ENCODE measurements at places on chromosomes 1 and 21. TPM values are rescaled to one million over a fixed set of nuclear protein-coding genes. Genes with fewer than 3 reads are reported as not detected.

Gene CTSE
- total RNA-seq, result 0.35 TPM

GRCh38 chr1:234926559-234927311 lies 201.9 kb downstream of the TOMM20 start:
- DNase-seq, result peak; percentile 75

Gene LCE1B
- not detected for total RNA-seq

GRCh38 chr1:90835661-90836344 lies 118.7 kb upstream of the BARHL2 start:
- DNase-seq, result no peak

Gene HES3
- not detected for total RNA-seq

DNA sequence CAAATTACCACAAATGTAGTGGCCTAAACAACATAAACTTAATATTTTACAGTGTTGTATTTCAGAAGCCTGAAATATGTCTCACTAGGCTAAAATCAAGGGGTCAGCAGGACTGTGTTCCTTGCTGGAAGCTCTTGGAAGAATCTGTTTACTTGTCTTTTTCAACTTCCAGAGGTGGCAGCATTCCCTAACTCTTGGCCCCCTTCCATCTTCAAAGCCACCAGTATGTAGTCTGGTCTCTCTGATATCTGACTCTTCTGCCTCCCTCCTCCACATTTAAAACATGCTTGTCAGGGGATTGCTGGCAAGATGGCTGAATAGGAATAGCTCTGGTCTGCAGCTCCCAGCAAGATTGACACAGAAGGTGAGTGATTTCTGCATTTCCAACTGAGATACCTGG lies 567.5 kb downstream of the PLA2G4A start:
- no peak for DNase-seq

Gene OR2L2
- 0.10 TPM for total RNA-seq

Gene FGR
- total RNA-seq, result 49.7 TPM

GRCh38 chr1:58717979-58718378 lies 18.1 kb upstream of the MYSM1 start:
- DNase-seq, result no peak

GRCh38 chr1:53929246-53929960 lies 16.1 kb downstream of the IFT25 start:
- no peak for DNase-seq

DNA sequence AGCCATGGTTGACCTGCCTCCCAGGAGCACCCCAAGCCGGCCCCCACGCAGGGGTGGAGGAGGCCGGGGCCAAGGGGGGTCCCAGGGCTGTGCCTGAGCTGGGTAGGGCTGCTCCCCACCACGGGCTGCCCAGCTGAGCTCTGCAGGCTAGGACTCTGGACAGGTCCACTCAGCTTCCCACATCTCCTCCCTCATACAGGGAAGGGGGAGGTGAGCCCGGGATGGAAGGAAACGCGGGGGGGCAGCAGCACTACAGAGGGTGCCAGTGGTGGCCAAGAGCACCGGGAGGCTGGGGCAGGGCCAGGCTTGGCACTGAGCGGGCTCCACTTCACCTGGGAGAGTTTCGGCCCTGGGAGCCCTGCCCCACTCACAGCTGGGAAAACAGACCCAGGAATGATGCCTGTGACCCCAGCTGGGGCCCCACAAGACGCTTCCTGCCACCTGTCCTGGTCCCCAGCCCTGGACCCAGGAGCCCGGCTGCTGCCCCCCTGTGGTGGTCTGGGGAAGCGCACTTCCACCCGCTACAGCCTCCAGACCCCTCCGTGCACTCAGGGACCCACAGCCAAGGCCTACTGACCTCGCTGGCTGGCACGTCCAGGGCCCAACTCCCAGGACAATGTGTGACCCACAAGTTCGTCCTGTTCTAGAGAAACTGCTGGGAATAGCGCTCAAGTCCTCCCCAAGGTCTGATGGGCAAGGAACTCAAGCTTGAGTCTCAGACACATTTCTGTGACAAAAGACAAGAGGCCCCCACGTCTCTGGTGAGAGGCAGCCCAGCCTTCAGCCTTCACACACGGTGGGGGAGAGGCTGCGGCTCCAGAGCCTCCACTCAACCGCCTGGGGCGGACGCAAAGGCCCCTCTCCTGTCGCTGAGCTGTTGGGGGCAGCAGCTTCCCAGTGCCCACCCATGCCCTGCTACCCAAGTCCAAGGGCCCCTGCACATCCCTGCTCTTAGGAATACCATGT lies 3.0 kb downstream of the AURKAIP1 start:
- DNase-seq, result no peak

DNA sequence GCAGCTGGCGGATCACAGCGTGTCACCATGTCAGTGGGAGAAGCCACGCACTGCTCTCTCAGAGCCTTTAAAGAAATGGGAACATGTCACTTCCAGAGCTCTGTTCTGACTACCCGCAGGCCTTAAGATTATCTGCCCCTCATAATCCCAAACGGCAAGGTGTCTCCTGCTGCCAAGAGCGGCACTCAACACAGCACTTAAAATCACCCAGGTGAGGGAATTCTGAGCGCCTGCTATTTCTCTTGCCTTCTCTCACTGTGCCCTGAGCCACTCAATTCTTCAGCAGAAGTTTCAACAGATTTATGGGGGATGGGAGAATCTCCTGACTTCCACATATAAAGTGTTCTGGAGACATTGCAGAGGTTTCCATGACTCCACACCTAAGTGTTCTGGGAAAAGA lies 137.9 kb downstream of the LMO4 start:
- DNase-seq, result no peak

DNA sequence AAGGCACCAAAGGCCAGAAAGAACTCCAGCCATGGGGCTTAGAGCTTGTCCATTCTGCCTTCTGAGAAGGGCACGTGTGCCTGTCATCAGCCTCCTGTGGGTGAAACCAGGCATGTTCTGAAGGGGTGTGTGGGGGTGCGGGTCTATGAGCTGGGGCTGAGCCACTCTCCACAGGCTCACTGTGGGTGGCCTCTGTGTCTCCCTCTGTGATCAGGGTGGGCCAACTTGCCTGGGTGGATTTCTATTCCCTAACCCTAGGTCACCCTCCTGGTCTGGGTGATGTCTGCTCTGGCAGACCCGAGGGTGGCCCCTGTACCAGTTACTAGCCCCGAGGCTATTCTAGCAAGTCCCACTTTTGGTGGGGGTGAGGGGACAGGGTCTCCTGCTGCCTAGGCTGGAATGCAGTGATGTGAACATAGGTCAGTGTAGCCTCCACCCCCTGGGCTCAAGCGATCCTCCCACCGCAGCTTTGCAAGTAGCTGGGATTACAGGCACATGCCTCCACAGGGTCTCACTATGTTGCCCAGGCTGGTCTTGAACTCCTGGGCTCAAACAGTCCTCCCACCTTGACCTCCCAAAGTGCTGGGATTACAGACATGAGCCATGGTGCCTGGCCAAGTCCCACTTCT lies 94.4 kb downstream of the TRIM11 start:
- DNase-seq, result peak; percentile 68

GRCh38 chr1:85378534-85378933 lies 86.4 kb downstream of the DDAH1 start:
- DNase-seq, result no peak

- DNase-seq, result no peak
Measured at GRCh38 chr1:201655243-201655642, 116.3 kb downstream of the NAV1 start.

DNA sequence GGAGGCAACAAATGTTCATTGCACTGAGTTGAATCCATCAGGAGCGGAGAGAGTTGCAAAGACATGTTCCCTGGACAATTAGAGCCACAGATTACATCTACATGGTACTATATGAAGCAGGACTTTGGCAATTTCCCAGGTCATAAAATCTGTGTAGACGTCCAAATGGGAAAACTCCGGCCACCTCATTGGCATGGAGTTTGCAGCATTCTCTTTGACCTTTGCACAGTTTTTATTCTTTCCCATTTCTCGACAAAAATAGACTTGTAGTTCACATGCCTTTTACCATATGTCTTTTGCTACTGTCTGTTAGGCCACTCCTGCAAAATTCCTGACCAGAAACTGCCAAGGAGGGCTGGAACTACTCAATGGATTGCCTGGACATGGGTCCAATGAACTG lies 48.2 kb downstream of the UBE2T start:
- no peak for DNase-seq

DNA sequence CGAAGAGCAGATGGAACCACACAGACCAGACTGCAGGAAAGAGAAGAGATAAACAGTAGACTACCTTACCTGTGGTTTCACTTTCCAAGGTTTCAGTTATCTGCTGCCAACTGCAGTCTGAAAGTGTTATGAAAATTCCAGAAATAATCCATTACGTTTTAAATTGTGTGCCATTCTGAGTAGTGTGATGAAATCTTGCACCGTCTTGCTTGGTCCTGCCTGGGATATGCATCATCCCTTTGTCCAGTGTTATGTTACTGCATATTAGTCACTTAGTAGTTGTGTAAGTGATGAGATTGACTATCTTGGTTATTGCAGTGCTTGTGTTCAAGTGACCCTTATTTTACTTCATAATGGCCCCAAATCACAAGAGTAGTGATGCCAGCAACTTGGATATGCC lies 33.9 kb downstream of the DNAJC6 start:
- no peak for DNase-seq

GRCh38 chr1:167573035-167573434 lies 19.5 kb upstream of the CREG1 start:
- no peak for DNase-seq

- no peak for DNase-seq
Measured at GRCh38 chr1:63268876-63269275, 53.5 kb upstream of the FOXD3 start.

- DNase-seq, result no peak
Measured at GRCh38 chr1:63908016-63908415, 134.2 kb downstream of the ROR1 start.

DNA sequence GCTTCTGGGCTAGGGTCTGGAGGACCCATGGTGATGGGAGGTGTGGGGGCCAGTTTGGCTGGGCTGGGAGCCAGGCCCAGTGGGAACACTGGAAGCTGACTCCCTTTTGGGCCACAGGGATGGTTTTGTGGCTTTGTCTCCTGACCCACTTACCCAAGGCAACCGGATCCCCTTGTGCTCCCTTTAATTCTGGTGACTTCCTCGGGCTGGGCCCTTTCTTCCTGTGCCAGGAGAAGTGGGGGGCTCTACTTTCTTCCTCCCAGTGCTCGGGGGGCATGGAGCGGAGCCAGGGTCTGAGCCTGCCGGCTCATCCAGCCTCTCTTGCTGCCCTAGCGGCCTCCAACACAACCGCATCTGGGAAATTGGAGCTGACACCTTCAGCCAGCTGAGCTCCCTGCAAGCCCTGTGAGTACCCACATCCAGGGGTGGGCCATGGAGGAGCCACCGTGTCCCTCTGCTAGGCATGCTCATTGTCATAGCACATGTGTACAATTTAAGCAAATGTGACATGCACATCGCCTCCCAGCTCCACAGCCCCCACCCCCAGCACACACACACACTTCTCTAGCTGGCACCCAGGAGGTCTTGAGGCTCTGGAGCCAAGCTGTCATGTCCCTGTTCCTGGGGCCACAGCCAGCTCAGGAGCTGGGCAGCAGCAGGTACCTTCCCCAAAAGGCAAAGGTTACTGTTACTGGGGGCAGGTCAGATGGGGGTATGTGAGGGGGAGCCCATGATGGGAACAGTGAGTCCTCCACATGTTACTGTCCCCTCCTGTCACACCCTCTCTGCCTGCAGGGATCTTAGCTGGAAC lies 35.0 kb downstream of the UBE2T start:
- no peak for DNase-seq

DNA sequence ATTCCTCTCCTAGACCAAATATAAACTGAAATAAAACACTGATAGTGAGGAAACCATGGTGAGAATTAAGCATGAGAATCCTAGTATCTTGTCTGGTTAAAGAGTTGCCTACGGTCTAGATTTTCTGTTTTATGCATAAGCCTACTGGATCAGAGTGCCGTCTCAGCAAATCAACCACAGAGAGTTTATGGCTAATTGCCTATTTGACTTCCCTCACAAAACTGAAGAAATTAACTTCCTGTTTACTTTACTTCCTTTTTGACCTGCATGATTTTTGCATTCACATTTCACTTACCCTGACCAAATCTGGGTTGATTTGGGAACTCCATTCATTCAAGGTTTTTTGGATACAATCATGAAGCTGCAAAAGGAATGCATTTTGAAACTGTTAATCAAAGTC lies 5.0 kb downstream of the GCLM start:
- DNase-seq, result no peak

Gene SYT6
- total RNA-seq, result not detected

DNA sequence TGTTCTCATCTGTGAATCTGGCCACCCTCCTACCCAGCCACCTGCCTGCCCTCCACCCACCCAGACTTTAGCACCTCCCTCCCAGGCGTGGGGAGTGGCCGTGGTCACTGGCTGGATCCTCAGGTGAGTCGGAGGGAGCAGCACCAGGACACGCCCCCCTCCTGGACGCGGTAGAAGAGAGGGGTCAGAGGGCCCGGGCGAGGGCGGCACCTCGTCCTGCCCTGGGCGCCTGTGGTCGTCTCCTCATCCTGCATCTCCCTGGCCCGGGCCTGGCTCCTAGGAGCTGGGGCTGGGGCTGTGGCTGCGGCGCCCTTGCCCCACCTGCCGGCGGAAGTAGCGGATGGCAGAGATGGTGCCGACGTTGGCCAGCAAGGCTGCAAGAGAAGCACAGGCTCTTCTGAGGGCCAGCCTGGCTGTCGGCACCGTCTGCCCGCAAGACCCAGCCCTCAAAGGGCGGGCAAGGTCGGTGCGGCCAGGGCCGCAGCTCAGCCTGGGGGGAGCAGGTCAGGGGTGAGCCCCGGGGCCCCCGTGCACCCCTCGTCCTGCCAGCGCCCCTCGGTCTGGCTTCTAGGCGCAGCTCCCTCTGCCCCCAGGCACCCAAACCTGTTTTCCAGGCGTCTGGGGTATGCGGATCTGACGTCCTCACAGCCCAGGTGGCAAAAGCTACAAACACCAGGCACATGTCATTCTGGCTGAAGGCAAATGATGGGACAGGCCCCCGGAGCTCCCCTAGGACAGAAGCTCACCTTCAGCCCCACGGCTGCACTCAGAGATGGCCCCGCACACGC lies 5.8 kb downstream of the PERM1 start:
- DNase-seq, result no peak

DNA sequence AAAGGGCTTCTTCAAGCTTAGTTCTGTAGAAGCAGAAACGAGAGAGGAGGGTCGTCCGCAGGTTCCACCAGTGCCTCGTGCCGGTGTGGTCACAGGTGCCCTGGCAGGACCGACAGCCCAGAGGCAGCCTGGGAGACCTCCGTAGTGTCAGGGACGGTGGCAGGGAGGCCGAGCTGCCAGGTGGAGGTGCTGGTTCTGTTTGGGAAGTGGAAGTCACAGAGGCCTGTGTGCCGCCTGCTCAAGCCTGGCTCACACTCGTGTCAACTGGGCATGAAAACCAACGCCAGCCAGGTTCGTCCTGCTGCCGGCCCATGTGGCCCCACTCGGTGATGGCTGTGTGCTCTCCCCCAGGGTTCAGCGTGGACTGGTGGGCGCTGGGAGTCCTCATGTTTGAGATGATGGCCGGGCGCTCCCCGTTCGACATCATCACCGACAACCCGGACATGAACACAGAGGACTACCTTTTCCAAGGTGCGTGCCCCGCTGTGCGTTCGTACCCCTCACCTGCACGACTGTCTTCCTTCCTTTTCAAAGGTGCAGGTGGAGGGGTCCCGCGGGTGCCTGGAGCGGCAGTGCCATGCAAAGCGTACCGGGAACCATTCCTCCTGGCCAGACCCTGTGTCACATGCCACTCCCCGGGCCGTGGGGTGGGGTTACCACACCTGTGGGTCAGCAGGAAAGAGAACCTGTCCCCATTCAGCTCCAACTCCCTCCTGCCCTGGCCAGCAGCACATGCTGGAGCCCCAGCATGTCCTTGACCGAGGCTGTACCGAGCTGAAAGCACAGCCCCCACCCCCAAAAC lies 20.8 kb downstream of the FAAP20 start:
- no peak for DNase-seq

Gene HCRTR1
- 0.39 TPM for total RNA-seq

Gene NUAK2
- 1.6 TPM for total RNA-seq
